ENCODE measurements at places on chromosomes 11 and 22. TPM values are rescaled to one million over a fixed set of nuclear protein-coding genes. Genes with fewer than 3 reads are reported as not detected.
A peak's percentile ranks its signal among the peaks of the same experiment; 100 is the strongest.

DNA sequence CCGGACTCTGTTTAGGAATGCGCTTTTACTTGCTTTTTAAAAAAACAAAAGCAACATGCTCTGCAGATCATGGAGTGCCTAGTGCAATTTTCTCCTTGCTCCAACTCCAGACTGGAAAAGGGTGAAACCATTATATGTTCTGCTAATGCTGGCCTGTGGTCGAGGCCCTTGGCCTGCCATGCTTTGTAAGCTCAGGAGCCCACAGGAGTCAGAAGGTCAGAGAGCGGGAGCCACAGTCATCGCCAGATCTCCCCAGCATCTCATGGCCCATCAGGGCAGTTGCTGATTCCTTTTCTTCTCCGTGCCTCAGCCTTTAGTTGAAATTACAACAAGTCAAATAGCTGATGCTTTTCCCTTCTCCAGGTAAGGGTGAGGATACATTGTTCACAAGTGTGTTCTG, 80.3 kb downstream of the DDIAS start:
- DNase-seq: no peak

DNA sequence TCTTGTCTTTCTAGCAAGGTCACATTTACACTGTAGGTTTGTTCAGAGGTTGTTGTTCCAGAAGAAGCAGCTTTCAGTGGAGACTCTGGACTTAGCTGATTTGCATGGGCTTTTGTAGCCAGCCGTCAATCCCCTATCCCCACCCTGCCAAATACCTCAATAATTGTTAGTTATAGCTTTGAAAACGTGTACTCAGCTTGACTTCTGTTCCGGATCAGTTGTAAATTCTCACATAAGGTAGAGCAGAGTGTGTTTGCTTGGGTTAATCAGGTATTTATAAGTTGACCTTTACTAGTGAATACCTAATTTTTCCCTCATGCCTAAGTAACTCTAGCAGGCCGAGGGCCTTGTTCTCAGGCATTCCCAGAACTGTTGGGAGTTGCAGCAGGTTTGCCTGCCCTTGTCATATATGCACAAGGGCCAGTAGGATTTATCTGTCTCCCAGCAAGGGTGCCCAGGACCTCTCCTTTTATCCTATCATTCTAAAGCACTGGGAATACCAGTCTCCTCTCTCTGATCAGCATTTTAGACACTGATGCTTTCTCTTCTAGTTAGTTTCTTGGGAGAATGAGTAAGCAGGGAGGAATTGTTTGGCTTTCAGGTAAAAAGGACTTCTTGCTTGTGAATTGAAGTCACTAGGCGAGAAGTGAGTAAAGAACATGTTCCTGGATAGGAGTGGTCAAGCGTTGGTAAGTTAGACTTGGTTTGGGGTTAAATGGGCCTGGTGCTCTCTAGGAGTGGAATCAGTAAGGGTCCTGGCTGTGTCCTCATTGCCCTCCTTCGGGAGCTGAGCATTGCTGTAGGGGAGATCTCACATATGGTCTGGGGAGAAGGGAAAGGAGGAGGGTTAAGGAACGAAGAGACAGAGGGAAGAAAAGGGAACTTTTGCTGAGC, 22.1 kb downstream of the STIM1 start:
- no peak for DNase-seq

- peak; percentile 39 for DNase-seq
These were observed 30.9 kb upstream of the CSNK1E start for GRCh38 chr22:38347944-38348750.

GRCh38 chr22:40511604-40512003, 124.9 kb downstream of the MRTFA start:
- DNase-seq: no peak

- DNase-seq: no peak
These were observed 13.1 kb downstream of the REXO2 start for GRCh38 chr11:114452399-114452798.

- no peak for DNase-seq
These were observed 90.8 kb upstream of the PARVA start for GRCh38 chr11:12286606-12287005.

DNA sequence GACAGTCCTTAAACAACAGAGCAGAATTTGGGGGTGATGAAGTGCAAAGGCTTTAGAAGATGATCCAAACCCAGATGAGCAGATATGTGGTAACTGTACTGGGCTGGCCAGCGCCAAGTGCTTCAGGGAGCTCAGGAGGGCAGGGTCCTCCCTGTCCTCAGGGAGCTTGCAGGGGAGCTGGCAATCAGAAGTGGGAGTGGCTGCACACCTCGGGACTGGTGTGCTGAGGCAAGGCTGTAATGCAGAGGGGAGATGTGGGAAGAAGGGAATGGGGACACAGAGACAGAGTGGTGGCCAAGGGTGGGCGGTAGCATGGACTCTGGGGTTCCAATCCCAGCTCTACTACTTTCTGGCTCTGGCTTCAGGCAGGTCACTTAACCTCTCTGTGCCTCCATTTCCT, 235.6 kb upstream of the NCAM1 start:
- no peak for DNase-seq

DNA sequence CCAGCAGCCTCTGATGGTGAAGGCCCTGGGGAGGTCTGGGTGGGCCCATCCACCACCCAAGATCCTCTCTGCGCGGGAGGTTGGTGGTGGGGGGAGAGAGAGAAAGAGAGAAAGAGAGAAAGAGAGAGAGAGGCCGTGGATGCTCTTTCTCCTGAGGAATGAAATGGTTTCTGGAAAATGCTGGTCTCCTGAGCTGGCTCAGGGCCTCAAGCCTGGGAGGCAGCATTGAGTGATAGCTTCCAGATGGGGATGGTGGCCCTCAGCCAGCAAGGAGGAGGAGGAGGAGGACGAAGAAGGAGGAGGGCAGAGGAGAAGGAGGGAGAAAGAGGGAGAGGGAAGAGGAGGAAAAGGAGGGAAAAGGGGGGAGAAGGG, 4.6 kb downstream of the TSPAN32 start:
- peak; percentile 63 for DNase-seq

- no peak for DNase-seq
These were observed 887.5 kb downstream of the NTM start for GRCh38 chr11:132257871-132258270.

DNA sequence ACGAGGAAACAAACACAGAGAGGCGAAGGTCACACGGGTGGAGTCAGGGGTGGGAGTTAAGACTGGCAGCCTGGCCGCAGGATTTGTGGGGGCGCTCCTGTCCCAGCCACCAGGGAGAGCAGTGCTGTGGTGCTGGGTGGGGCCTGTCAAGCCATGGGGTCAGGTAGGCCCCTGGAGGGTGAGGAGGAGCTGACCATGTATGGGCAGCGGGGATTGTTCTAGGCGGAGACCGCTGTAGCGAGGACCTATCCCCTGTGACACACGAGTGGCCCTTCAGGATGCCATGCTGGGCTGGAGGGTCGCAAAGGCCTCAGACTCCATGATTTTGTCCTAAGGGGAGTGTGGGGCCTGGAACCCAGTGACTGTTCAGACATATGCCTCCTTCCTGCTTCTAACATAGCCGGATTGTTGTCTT, 1.6 kb upstream of the RPS19BP1 start:
- DNase-seq: no peak

GRCh38 chr11:93143800-93144199, 54.0 kb downstream of the SLC36A4 start:
- no peak for DNase-seq

- no peak for DNase-seq
These were observed 11.4 kb downstream of the LPXN start for GRCh38 chr11:58564231-58564630.

DNA sequence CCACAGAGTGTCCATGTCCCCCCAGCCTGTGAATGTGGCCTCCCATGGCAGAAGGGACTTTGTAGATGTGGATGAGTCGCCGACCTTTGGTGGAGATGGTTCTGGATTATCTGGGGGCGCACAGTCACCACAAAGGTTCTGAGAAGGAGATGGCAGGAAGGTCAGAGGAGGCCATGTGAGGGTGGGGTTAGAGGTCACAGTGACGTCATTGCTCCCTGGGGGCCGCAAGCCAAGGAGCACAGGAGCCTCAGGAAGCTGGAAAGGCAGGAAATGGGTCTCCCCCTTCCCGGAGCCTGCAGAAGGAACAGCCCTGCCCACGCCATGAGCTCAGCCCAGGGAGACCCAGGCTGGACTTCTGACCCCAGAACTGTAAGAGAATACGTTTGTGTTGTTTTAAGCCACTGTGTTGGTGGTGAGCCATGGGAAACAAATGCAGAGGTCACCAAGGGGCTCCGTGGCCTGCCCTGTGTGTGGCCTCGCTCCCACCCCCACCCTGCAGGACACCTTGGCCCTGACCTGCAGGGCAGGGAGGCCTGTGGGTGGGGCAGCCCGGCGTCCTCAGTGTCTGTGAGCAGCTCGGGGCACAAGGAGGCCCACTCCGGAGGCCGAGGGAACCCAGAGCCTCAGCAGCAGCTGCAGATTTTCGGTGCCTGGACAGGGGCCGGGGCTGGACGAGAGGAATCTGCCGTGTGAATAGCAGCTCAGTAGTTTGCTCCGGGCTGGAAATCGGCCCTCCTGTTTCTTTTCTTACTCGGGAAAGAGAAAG, 32.1 kb downstream of the GRAMD4 start:
- no peak for DNase-seq

The SLC5A12 gene
- total RNA-seq: not detected

The CYP2D6 gene
- 0.39 TPM for total RNA-seq

The C11orf97 gene
- total RNA-seq: not detected

The XKR3 gene
- total RNA-seq: not detected

The KRTAP5-7 gene
- total RNA-seq: not detected

The DNAJB13 gene
- total RNA-seq: 0.29 TPM

The PARVG gene
- not detected for total RNA-seq

The RIMBP3B gene
- 0.26 TPM for total RNA-seq

The TIMM8B gene
- total RNA-seq: 71.4 TPM

The MAP6 gene
- total RNA-seq: 4.3 TPM

The NCF4 gene
- not detected for total RNA-seq

The OR52N4 gene
- total RNA-seq: not detected

The TMPRSS4 gene
- not detected for total RNA-seq

The RIC3 gene
- total RNA-seq: not detected

The SMTNL1 gene
- total RNA-seq: not detected

The SLC6A5 gene
- total RNA-seq: not detected

All from HFFc6 (cell line).